Activated CD8-positive, alpha-beta memory T cell treated with anti-CD3 and anti-CD28 coated beads, Interleukin-2, amount 10 ng/mL, durations not matched to agents 7 days and 5 days (primary cell): ENCODE measurements at places on chromosomes 3 and 15.

GRCh38 chr15:65305150-65305758, 777 bp downstream of the RNU5B-1 start:
- peak; percentile 56 for DNase-seq

DNA sequence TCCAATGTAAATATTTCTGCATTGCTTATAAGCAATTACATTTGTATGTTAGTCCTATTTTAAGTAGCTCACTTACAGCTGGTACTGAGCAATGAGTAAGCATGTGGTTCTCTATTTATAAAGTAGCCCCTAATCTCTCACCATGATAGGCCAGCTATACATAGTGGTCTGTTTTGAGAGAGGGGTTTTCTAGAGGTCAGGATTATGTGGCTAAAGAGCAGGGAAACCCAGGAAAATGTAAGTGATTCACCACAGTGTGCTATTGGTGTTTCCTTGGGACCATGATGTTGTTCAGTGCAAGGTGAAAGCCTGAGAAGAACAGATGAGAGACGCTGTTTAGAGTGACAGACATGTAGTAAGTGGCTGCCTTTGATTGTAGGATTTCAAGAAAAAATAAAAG, 26.4 kb downstream of the RBMS3 start:
- DNase-seq = no peak

DNA sequence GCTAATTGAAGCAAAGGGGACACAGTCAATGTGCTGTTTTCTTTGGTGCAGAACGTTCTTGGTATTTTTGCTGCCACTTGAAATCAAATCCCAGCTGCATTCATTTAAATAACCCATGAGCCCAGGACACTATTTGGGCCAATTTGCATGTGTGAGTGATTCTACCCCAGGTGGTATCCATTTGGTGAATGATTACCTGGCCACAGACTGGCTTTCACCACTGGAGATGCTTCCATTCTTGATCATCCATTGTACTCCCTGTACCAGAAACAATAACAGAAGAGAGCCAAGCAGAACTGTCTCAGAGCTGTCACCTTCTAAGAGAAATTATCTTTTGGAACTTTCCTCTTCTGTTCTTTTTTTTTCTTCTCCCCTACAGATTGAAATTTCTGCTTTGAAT, 139.7 kb upstream of the RARB start:
- no peak for DNase-seq

- DNase-seq = no peak
Observed at GRCh38 chr3:25665315-25666280, 891 bp upstream of the TOP2B start.

GRCh38 chr3:51382076-51382745, 2.9 kb upstream of the MANF start:
- DNase-seq = no peak

GRCh38 chr3:108177536-108177935, 44.7 kb downstream of the IFT57 start:
- DNase-seq = no peak

DNA sequence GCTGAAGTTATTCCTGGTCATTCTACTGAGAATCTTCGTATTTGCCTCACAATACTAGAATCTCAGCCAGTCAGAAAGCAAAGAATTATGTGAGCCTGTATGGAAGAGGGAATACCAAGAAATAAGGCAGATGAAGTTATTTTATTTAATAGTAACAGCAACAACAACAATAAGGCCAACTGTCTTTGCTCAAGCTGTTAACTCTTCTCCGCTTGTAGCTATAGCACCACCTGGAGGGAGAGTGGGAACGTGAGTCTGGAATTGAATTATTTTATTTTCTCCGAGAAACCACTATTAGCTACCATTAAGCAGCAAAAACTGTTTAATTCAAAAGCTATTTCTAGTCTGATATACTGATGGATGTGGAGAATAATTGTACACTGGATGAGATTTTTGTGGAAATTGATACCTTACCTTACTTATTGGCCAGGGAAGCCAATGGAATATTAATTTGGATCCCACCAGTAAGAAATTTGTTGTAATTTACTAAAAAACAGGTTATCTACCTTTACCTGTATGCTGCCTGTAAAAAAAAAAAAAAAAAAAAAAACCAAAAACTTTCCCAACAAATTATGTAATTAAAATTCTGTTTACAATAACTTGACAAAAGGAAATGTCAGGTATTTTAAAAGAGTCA, 50.1 kb downstream of the CALML4 start:
- DNase-seq = no peak

DNA sequence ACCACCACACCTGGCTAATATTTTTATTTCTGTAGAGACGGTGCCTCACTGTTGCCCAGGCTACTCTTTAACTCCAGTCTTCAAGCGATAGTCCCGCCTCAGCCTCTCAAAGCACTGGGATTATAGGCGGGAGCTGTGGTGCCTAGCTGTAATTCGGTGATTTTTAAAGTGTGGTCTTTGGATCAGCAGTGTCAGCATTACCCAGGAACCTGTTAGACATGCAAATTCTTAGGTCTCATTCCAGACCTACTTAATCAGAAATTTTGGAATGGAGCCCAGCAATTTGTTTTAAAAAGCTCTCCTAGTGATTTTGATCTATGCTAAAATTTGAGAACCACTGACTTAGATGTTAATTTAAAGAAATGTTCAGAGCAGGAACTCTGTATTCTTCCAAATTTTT, 51.9 kb downstream of the GOLM2 start:
- no peak for DNase-seq

- peak; percentile 57 for DNase-seq
Observed at GRCh38 chr15:85702321-85703101, 92.2 kb downstream of the KLHL25 start.

GRCh38 chr15:63350178-63350621, 31.4 kb downstream of the CA12 start:
- DNase-seq = no peak

- DNase-seq = no peak
Observed at GRCh38 chr15:85973584-85974347, 105.9 kb upstream of the AGBL1 start.

DNA sequence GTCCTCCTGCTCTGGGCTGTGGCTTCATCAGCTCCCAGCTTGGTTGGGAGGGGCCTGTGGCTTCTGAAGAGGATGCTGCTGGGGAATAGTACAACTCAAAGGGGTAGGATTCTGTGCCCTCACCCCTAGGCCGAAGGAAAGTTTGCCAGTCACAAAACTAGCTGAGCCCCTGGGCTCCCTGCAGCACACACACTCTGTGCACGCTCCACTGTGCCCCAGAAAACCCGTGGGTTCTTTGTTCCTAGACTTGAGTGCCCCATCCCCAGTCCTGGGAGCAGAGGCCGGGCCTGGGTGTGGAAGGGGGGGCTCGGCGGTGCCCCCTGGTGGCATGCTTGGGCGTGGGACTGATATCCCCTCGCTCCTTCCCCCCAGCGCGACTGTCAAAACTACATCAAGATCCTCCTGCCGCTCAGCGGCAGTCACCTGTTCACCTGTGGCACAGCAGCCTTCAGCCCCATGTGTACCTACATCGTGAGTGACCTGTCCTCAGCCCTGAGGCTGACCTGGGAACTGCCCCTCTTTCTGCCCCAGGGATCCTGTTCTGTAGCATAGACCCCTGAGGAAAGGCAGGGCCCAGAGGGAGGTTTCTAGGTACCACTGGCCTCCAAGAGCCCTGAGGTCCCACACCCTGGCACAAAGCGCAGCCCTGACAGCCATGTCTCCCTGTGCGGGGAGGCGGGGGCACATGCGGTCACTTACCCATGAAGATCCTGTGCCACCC, 14.2 kb downstream of the CIB1 start:
- DNase-seq = peak; percentile 58

GRCh38 chr3:181794011-181794790, 82.5 kb downstream of the SOX2 start:
- DNase-seq = no peak

- no peak for DNase-seq
Observed at GRCh38 chr3:98797905-98798304, 34.8 kb downstream of the ST3GAL6 start.

DNA sequence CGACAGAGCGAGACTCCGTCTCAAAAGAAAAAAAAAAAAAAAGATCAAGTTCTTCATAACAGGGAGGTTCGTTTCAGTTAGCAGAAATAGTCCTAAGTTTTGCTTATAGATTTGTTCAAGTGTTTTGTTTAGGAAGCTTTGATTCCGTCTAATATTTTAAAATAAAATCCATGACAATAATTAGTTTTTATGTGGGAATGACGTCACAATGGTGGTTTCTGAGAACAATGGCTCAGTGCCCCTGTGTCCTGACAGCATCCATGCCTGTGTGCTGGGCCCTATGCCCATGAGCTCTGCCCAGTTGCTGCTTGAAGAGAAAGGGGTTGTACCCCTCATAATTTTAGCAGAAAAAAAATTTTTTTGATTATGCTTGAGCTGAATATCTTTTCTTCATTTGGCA, 134.0 kb downstream of the SST start:
- no peak for DNase-seq

GRCh38 chr15:40590667-40591050, 3.4 kb upstream of the KNL1 start:
- no peak for DNase-seq
